ENCODE measurements at places on chromosomes 1 and 21.

DNA sequence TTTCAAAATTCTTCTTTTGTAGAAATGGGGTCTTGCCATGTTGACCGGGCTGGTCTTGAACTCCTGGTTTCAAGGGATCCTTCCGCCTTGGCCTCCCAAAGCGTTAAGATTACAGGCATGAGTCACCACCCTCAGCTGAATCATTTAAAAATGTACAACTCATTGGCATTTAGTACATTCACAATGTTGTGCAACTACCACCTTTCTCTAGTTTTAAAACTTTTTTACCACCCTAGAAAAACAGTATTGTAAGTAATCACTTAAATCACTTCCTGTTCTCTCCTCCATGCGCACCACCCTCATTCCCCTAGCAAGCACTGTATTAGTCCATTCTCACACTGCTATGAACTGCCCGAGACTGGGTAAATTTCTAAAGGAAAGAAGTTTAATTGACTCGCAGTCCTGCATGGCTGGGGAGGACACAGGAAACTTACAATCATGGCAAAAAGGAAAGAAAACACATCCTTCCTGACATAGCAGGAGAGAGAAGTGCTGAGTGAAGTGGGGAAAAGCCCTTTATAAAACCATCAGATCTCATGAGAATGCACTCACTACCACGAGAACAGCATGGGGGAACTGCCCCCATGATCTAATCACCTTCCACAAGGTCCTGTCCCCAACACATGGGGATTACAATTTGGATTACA, 14.4 kb upstream of the THEM5 start:
- no peak for DNase-seq

DNA sequence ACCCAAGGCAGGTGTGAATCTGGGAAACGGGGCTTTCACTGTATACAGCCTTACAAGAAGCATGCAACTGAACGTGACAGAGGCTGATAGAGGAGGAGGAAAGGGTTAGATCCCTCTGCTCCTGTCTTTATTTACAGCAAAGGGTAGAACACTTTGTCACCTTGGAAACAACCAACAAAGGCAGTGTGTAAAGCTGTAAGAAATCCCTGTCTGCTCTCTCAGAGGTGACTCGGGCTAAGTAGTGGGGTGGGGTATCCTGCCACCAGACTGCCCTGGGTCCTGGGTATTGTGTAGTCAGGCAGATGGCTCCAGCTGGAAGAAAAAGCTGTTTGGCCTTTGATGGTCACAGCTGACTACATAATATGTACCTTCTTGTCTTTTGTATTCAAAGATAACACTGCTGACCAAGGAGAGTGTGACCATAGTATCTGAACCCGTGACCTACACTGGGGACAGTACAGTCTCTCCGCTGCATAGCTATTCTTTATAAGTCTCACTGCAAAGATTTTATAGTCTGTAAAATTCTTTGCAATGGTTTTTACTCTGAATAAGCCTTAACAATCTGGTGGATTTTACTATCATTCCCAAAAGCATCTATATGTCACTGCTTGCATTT, 22.1 kb upstream of the POU2F1 start:
- DNase-seq = no peak

DNA sequence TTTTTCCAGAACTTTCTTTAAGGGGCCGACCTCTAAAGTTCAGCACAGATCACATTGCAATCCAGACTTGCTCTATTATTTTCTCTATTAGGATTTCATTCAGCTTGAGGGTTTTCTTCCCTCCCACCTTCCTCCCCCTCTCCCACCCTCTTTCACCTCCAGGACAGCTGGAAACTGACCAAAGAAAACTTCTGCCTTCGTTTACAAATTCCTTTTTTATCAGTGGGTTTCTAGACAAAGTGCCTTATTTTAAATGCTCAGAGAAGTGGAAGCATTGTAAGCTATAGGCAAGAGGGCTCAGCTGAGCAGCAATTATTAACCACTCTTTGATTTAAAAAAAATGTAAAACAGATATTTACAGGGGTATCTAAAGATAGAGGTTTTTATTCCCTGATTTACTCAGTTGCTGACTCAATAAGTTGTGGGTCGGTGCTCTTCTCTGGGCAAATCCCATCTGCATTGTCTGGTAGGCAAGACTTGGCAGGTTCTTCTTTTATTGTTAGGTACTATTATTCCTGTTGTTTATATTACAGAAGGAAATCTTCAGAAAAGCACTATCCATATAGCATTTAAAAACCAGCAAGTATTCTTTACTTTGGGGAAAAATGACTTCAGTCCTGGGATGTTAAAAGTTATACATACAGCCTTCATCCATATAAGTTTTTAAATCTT, 277.0 kb upstream of the C1orf105 start:
- no peak for DNase-seq

GRCh38 chr1:197841158-197841557, 61.3 kb upstream of the C1orf53 start:
- DNase-seq = no peak

GRCh38 chr1:115412733-115413132, 74.7 kb upstream of the NGF start:
- DNase-seq = no peak

- DNase-seq = no peak
These were observed 58.8 kb downstream of the RAB3GAP2 start for GRCh38 chr1:220213382-220213983.
